ENCODE measurements at places on chromosomes 3 and 15.

- peak; percentile 28 for DNase-seq
Measured at GRCh38 chr3:16378920-16379319, 113.9 kb downstream of the OXNAD1 start.

GRCh38 chr15:84814916-84815315 lies 2.2 kb upstream of the ALPK3 start:
- no peak for DNase-seq

GRCh38 chr15:22806664-22807063 lies 20.2 kb downstream of the NIPA1 start:
- DNase-seq = no peak

GRCh38 chr15:51190424-51191068 lies 95.8 kb upstream of the TNFAIP8L3 start:
- DNase-seq = no peak

- DNase-seq = peak; percentile 88
Measured at GRCh38 chr3:186882881-186883685, 40.6 kb downstream of the ADIPOQ start.

DNA sequence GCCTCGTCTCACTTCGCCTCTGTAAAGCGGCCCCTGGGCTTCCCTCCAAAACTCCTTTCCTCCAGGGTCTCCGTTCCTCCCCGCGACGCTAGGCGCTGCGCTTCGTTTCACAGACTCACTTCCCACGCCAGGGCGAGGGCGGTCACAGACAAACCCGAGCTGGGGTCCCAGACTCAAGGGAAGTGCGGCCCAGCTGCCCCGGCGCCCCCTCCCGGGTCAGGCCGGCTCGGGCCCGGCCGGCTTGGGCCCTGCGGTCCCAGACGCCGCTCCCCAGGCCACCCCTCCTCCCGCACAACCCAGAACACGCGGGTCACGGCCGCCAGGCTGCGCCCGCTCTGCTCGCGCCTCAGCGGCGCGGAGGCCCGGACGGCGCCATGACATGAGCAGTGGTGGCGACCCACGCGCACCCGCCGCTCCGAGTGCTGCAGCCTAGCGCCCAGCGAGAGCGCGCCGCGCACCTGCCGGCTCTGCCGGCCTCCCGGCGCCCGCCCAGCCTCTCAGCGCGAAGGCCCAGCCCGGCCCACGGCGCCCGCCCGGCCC lies 547 bp downstream of the NUP210 start:
- DNase-seq = no peak

- no peak for DNase-seq
Measured at GRCh38 chr3:36482880-36483279, 102.6 kb downstream of the STAC start.

- DNase-seq = peak; percentile 64
Measured at GRCh38 chr3:117752984-117753717, 1043.6 kb downstream of the TUSC7 start.

- no peak for DNase-seq
Measured at GRCh38 chr3:149247929-149248691, 26.5 kb upstream of the CP start.

DNA sequence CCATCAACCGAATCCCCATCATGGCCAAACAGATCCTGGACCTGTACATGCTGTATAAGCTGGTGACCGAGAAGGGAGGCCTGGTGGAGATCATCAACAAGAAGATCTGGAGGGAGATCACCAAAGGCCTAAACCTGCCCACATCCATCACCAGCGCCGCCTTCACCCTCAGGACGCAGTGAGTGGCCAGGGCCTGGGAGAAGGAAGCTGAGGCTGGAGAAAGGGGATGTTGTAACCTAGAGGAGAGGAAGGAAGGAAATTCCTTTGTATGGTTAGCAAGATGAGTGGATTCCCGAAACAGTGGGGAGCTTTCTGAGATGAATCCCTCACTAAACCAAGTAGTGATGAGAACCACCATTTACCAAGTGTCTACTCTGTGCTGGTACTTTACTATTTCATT lies 25.8 kb upstream of the CLK3 start:
- DNase-seq = peak; percentile 41

DNA sequence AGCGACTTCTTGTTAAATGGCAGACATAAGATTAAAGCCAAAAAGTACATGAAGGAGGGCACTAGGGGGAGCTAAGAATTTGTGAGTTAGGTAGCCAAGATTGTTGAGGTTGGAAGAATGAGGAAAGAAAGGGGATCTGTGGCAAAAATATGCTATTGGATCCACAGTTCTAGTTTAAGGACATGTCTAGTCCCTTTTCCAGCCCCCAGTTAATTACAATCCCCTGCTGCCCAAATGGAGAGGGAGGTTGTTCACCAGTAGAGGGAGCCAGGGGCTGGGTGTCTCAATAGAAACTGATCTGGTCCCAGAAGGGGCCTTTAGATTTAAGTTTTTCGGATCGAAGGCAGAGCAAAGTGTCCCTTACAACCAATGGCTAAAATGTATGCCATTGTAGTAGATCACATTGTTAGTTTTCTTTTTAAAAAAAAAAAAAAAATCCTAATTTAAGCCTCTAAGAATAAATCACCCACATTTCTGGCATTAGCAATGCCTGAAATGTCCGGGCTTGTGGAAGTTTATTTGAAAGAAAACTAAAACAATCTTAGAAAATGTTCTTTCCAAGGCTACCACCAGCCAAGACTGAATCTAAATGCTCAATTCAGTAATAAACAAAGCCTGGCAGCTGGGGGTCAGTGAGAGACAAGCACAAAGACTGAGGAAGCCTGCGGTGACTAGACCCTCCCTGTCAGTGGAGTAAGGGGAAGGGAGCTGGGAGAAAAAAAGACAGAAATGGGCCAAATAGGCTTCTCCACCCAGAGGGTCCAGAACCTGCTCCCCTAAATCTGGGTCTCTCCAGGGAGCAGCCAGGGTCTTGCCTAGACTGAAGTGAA lies 7.1 kb downstream of the COL8A1 start:
- peak; percentile 69 for DNase-seq

GRCh38 chr3:143529018-143529478 lies 319.2 kb downstream of the SLC9A9 start:
- DNase-seq = no peak

GRCh38 chr15:67059127-67059553 lies 6.3 kb upstream of the SMAD3 start:
- DNase-seq = no peak

- no peak for DNase-seq
Measured at GRCh38 chr15:65331811-65332210, 27.3 kb downstream of the RNU5B-1 start.

- peak; percentile 61 for DNase-seq
Measured at GRCh38 chr3:150761831-150762661, 923 bp downstream of the SIAH2 start.

DNA sequence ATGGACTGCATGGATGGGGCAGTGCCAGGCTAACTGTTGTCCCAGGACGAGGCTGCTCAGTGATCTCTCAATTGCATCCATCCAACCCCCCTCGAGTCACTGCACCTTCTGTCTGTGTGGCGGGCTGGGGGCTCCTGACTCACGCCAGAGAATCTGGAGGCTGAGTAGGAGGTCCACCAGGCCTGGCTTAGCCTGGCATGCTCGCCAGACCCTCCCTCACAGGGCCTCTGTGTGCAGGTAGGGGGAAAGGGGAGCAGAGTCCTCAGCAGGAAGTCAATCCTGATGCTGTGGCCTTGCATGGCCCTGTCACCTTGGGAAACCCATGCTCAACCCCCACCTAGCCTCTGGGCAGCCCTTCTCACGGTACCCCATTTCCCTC lies 140.6 kb downstream of the NUP210 start:
- DNase-seq = no peak

- no peak for DNase-seq
Measured at GRCh38 chr15:58513008-58513407, 81.2 kb downstream of the LIPC start.

GRCh38 chr3:9022305-9023225 lies 59.3 kb upstream of the RAD18 start:
- no peak for DNase-seq

- DNase-seq = no peak
Measured at GRCh38 chr3:20873235-20873634, 687.2 kb upstream of the SGO1 start.

- DNase-seq = peak; percentile 14
Measured at GRCh38 chr3:107833043-107833442, 257.8 kb downstream of the CD47 start.

GRCh38 chr3:189139611-189139940 lies 32.2 kb upstream of the TPRG1 start:
- no peak for DNase-seq

- peak; percentile 41 for DNase-seq
Measured at GRCh38 chr15:76866716-76867321, 38.3 kb downstream of the SCAPER start.

GRCh38 chr3:178707311-178708031 lies 171.2 kb downstream of the KCNMB2 start:
- no peak for DNase-seq

DNA sequence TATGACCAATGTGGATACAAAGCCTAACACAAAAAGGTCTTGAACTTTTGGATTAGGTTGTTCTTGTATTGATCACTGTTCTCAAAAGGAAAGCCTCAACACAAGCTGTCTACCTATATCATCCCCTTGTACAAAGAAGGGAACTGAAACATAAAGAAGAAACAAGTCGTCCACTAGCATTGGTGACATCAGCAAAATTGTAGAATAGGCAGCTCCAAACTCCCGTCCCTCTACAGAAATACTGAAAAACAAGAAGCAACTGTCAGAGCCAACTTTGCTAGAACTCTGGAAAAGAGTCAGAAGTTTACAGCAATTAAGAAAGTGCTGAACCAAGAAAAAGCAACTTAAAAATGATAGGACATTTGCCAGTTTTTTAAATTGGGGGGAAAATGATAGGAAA lies 7.5 kb upstream of the NR1I2 start:
- DNase-seq = no peak

DNA sequence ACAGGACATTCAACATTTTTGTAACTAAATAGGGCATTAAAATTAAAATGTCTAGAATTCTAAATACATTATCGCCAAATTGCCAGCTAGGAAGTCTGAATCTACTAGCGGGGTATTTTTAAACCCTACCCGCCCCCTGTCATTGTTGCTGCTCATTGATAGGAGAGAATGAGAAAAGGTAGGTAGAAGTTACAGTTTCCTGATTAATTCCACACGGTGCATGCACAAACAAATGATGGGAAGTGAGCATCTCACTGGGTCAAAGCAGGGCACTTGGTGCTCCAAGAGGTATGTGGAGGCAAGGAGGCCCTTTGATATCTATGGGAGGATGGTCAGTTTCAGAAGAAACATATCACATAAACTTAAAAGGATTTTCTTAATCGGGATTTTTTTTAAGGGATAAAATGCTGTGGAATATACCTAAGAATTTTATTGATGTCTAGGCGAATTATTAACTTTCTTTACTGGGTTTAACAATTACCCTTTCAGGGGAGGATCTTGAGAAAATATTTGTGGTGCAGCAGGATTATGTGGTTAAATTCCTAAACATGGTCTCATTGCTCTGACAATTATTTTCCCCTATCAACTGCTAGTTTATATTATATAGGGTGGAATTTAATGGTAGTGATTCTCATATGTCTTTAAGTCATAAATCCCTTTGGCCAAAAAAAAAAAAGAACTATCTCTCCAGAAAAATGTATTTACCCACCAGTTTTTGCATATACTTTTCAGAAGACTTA lies 236.0 kb upstream of the GOLGA6L4 start:
- DNase-seq = peak; percentile 81

- DNase-seq = peak; percentile 27
Measured at GRCh38 chr15:87522997-87523396, 733.5 kb downstream of the NTRK3 start.

GRCh38 chr15:41558400-41559238 lies at the start of gene TYRO3:
TYRO3 (plus strand) TSS chr15:41559212; CDS start chr15:41559258, 46 bp downstream.
- DNase-seq = peak; percentile 58

DNA sequence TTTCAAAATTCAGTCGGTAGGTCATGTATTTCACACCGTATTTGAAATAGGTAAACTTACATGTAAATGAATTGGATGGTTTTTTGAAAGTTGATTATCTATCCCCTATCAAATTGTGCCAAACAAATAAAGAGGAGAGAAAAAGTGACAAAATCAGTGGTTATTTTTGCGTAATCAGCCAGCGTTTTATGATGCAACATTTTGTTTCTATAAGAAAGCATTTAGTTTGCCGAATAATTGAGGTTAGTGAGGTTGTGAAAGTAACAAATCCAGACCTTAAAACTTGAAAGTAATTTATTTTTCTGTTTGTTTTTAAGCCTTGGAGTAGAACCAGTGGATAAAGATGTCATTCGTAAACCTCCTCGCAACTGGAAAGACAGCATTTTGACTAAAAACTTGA lies 29.3 kb downstream of the ASTE1 start:
- peak; percentile 2 for DNase-seq

DNA sequence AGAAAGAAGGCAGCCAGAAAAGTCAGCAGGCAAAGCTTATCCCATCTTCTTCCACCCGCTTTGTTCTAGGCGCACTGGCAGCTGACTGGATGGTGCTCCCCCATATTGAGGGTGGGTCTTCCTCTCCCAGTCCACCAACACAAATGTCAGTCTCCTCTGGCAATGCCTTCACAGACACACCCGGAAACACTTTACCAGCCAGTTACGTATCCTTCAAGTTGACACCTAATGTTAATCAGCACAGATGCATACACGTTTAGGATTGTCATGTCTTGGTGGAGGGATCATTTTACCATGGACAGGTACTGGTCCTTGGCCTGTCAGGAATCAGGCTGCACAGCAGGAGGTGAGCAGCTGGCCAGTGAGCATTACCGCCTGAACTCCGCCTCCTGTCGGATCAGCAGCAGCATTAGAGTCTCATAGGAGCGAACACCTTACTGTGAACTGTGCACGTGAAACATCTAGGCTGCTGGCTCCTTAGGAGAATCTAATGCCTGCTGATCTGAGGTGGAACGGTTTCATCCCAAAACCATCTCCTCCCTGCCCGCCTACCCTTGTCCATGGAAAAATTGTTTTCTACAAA lies 59.1 kb upstream of the PYDC2 start:
- DNase-seq = no peak

DNA sequence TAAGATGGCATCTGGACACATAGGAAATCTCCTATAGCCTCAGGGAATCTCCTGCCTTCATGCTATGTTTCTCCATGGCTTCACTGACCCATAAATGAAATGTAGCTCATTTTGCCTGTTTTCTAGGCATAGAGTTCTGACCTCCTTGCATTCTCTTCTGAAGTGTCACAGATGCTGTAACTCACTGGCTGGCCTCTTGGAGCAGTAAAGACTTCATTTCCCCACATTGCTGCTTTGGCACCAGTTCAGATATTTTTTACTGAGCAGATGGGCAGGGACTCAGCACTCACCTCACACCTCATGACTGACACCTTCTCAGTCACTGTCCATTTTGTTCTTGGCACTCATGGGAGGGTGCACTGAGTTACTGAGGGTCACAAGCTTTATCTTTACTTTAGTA lies 286.7 kb upstream of the TGFBR2 start:
- peak; percentile 51 for DNase-seq

- DNase-seq = no peak
Measured at GRCh38 chr3:123871946-123872345, 12.2 kb downstream of the MYLK start.

- DNase-seq = no peak
Measured at GRCh38 chr3:138761002-138761401, 73.7 kb downstream of the PIK3CB start.

- DNase-seq = peak; percentile 73
Measured at GRCh38 chr3:189349772-189350171, 178.0 kb downstream of the TPRG1 start.

DNA sequence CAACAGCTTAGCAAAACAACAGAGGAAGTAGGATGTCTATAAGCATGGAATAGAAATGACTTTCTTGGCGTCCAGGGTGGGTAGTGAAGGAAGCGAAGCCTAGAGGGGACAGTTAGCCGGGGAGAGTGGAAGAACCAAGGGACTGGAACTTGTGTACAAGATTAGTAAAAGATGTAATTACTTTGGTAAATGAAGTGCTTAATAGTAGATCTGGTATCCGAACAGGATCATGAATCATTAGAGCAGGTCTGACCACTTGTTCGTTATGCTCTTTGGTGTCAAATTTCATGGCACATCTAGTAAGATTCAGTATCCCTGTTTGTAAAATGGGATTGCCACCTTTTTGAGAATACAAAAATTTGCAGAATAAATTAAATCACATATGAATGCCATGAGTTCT lies 112.5 kb upstream of the MLF1 start:
- no peak for DNase-seq
